AG04450 (cell line): ENCODE measurements at places on chromosomes 4 and X.

- DNase-seq = no peak
Observed at GRCh38 chr4:105145156-105145902, 1.3 kb upstream of the TET2 start.

GRCh38 chr4:57100979-57101651 is 9.1 kb downstream of the IGFBP7 start:
- DNase-seq = no peak

GRCh38 chr4:105637408-105638176 is 70.9 kb downstream of the INTS12 start:
- DNase-seq = no peak

GRCh38 chr4:7285244-7286094 is 93.1 kb downstream of the SORCS2 start:
- no peak for DNase-seq

DNA sequence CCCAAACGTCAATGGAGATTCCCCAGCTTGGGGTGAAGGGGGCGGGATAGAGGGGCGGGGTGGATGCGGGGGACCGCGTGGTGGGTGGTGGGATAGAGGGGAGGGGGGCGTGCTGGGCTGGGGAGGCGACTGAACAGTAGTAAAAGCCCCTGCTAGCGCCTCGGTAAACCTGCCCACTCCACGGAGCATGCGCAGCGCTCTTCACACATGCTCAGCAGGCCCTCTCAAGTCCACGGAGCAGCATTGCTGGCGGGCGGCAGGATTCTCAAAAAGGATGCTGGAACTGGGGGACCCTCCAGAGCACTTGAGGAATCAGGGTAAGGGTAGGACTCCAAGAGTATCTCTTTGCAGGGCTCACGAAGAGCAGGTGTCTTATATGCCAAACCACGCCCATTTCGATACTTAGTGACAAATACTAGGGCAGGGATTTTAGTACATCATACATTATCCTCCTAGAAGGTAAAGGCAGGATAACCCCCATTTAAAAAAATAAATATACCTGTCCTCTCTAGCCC is 378 bp upstream of the RPS6KA6 start:
- DNase-seq = peak; percentile 26

DNA sequence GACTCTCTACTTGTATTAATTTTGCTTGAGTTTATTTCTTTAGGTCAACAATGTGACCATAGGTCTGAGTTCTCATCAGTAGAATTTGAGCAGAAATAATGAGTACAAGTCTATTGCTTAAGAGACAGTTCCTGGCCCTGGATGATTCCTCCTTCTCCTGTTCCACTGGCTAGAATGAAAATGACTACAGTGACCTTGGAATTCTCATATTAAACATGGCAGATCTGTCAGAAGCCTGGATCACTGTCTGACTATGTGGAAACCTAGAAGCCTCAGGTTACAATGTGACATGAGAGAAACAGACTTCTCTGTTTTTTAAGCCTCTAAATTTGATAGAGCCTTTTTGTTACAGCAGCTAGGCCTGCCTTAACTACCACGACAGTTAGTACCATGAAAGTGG is 82.9 kb upstream of the MED14 start:
- no peak for DNase-seq

DNA sequence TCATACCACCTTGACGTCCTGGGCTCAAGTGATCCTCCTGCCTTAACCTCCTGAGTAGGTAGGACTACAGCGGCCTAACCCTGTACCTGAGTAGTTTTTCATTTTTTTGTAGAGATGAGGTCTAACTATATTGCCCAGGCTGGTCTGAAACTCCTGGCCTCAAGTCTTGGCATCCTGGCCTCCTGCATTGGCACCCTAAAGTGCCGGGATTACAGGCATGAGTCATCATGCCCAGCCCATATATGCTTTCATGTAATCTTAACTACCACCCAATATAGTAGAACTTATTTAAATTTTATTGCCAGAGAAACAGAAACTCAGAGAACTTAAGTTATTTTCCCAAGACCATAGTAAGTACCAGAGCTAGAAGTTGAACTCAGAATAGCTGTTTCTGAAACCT is 27.1 kb downstream of the AFM start:
- DNase-seq = no peak

DNA sequence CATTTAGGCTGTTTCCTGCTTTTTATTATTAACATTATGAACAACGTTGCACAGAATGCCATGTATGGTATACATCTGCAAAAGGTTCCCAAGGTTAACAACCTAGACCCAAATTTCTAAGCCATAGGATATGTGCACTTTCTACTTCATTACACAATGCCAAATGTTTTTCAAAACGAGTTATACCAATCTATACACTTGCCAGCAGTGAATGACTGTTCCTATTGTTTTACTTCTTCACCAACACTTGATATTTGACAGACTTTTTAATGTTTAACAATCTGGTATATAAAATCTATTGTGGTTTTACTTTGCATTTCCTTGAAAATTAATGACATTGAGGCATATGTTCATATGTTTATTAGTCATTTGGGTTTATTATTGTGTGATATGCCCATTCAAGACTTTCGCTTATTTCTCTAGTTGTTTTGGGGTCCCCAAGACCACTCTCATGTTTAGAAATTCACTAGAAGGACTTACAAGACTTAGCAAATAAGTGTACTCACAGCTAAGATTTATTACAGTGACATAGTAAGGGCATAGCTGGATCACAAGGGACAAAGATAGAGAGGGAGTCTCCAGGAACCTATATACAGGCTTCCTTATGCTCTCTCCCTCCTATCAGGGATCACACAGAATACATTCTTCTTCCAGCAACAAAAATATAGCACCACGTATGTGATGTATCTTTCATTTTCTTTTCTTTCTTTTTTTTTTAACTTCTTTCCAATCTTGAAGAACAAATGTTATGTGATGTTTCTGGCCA is 62.5 kb downstream of the TBCK start:
- no peak for DNase-seq

DNA sequence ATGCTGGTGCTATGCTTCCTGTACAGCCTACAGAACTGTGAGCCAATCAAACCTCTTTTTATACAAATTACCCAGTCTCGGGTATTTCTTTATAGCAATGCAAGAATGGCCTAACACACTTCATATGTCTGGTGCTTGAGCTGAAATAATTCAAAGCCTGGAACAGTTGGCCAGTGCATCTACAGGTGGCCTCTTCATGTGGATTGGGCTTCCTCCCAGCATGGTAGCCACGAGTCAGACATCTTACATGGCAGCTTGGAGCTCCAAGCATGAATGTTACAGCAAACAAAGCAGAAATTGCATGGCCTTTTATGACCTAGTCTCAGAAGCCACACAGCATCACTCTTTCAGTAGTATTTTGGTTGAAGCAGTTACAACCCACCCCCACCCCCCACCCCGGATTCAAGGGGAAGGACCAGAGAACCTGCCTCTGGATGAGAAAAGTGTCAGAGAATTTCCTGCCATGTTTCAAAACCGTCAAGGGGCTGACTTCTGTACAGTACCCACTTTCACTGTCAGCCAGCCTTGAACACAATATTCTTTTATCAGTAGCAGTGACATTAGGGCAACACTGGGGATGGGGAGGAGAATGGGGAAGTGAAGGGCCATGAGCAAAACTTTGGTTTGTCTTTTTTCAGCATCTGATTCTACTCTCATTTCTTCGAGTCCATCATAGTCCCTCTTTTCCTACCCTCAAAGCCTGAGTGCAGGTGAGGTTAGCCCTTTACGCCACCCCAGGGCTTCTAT is 368.7 kb downstream of the BCOR start:
- no peak for DNase-seq

GRCh38 chr4:158762553-158762952 is 6.3 kb upstream of the FNIP2 start:
- DNase-seq = no peak

GRCh38 chr4:6009452-6009851 is 8.8 kb downstream of the C4orf50 start:
- DNase-seq = no peak
